Osteoblast (primary cell): ENCODE measurements at places on chromosomes 3 and 15. TPM values are rescaled to one million over a fixed set of nuclear protein-coding genes. Genes with fewer than 3 reads are reported as not detected.

CD80 gene
- total RNA-seq: 2.5 and 3.2 TPM in 2 replicates

PBRM1 gene
- total RNA-seq: 96.1 and 100 TPM in 2 replicates

SKOR1 gene
- total RNA-seq: 0.29 and 0.36 TPM in 2 replicates

SPTBN5 gene
- total RNA-seq: under 0.01 and 0.36 TPM in 2 replicates
